ENCODE measurements at places on chromosomes 16 and 17.

- DNase-seq, result no peak
Observed at GRCh38 chr16:70597135-70597835, 49.1 kb upstream of the IL34 start.

DNA sequence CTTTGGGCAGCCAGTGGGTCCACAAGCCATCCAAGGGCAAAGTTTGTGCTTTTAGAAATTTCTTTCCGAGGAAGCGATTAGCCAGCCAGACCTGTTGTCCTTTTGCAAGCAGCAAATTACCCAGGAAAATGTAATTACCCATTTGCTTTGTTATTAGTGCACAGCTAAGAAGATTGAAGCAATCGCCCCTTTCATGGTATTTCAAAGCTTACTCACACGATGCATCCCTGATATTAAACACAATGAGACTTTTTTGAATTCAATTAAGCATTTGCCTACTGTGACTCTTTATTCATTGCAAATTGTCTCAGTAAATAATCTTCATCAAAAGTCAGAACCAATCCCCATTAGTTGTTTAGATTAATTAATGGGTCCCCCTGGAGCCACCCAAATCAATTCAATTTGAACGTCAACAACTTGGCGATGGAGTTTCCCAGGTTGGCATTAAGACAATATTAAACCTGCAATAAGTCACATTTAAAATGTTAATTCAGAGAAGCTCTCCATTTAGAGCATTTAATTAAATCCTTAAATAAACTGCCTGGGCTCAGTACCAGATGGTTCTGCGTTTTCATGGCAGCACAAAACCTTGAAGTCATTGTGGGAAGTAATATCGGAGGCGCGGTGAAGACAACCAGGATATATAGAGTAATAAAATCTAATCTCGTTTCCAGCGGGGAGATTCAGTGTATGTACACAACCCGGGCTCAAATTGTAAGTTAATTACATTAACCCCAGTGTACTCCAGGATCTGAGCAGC, 366.2 kb upstream of the TNRC6C start:
- no peak for DNase-seq

DNA sequence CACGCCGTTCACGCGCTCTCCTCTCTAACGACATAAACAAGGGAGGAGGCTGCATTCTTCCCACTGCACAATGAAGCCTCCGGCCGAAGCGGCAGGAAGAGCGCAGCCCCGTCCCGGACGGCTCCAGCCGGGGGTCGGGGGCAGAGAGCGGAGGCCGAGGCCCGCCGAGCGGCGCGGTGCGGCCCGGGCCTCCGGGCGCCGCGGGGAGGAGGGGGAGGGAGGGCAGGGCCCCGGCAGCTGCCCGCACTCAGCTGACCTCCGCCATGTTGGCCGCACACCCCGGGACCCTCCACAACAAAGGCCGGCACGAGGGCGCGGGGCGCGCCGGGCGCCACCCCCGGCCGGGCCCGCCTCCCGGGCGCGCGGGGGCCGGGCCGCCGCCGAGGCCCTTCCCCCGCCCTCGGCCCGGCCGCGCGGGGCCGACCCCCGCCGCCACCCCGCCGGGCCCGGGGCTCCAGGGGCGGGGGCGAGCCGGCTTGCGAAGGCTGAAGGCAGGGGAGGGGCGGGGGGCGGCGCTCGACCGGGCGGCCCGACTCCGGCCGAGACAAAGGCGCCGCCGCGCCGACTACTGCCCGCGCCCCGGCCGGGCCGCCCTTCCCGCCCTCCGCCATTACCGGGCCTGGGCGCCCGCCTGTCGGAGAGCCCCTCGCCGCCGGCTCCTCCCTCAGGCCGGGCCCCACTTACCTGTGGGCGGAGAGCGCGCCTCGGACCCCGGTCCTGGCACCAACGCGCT, 527 bp downstream of the SIAH1 start:
- no peak for DNase-seq

DNA sequence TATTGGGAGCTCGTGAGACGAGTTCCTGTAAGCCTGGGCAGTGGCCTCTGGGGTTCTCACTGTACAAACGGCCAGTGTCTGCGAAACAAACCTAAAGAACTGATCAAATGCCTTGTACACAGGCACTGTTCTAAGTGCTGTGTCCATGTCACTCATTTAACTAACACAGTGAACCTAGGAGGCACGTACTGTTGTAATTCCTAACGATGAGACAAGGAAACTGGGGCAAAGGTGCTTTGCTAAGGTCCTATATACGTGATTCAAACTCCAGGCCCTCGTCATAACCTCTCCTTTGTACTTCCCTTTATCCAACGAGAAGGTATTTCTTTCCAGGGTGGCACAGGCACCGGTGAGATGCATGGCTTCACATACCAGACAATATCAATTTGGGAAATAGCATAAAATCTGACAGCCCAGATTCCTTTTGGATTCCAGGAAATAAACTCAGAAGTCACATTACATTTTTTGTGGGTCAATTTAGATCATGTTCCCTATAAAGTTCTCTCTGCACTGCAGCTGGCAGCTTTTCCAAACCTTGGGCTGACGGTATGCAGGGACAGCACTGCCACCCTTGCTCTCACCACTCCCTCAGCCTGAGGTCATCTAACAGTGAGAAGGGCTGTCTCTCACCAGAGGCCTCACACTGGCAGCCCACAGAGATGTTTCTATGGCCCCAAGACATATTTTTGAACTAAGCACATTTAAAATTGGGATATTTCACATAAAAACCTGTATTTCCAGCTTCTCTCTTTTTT, 18.3 kb downstream of the GLYR1 start:
- no peak for DNase-seq

- DNase-seq, result no peak
Observed at GRCh38 chr17:62644487-62645173, 17.2 kb downstream of the MRC2 start.

All from astrocyte of the cerebellum (primary cell).